ENCODE measurements at places on chromosomes 13 and 19. TPM values are rescaled to one million over a fixed set of nuclear protein-coding genes. Genes with fewer than 3 reads are reported as not detected.

Gene ZNF730
- total RNA-seq, result 1.3 TPM

Gene ZNF383
- 3.0 TPM for total RNA-seq

Gene LIN7B
- 1.4 TPM for total RNA-seq

Gene PSG2
- not detected for total RNA-seq

Gene ZNF610
- 1.7 TPM for total RNA-seq

Gene REXO1
- total RNA-seq, result 3.7 TPM

Gene GNG7
- total RNA-seq, result 0.64 TPM

Gene ELAVL3
- not detected for total RNA-seq

Gene ALOX5AP
- 0.25 TPM for total RNA-seq

Gene ZNF560
- total RNA-seq, result under 0.01 TPM

Gene TNFSF13B
- total RNA-seq, result 1.0 TPM

Gene ZNF649
- total RNA-seq, result 9.1 TPM

Gene BSPH1
- total RNA-seq, result not detected

Gene NXNL1
- not detected for total RNA-seq

Gene C1QTNF9
- not detected for total RNA-seq

Gene GZMM
- total RNA-seq, result not detected

DNA sequence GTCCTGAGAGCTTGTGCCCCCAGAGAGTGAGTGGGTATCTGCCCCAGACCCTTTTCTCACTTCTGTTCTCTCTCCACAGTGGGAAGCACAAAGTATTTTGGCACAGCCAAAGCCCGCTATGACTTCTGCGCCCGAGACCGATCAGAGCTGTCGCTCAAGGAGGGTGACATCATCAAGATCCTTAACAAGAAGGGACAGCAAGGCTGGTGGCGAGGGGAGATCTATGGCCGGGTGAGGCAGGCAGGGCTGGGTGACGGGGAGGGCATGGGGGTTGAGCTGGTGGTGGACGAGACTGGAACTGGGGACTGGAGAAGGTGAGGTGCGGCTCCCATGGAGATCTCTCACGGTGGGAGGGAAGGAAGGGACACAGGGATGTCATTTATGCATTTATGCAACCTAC lies 33.5 kb upstream of the ADGRE1 start:
- no peak for DNase-seq

GRCh38 chr13:49216334-49216733 lies 3.8 kb upstream of the MLNR start:
- no peak for DNase-seq

DNA sequence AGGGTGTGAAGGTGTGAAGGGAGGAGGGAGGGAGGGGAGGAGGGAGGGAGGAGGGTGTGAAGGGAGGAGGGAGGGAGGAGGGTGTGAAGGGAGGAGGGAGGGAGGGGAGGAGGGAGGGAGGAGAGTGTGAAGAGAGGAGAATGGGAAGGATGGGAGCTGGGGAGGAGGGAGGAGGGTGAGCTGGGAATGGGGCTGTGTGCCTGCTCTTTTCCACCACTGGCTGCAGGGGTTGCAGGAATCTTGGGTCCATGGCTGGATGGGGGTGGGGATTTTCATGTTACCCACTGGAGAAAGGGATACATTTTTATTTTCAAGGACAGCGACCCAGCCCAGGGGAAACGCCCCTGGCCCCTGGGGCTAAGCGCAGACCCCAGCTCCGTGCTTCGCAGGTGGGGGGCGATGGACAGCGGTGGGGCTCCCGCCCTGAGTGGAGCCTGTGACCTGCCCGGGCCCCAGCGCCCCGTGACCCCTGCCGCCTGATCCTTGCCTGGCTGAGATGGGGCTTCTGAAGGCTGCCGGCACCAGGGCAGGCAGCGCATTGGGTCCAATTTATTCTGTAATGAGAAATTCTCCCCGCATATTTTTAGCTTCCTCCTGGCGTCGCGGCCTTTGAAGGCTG lies 3.0 kb upstream of the EFNA2 start:
- no peak for DNase-seq

DNA sequence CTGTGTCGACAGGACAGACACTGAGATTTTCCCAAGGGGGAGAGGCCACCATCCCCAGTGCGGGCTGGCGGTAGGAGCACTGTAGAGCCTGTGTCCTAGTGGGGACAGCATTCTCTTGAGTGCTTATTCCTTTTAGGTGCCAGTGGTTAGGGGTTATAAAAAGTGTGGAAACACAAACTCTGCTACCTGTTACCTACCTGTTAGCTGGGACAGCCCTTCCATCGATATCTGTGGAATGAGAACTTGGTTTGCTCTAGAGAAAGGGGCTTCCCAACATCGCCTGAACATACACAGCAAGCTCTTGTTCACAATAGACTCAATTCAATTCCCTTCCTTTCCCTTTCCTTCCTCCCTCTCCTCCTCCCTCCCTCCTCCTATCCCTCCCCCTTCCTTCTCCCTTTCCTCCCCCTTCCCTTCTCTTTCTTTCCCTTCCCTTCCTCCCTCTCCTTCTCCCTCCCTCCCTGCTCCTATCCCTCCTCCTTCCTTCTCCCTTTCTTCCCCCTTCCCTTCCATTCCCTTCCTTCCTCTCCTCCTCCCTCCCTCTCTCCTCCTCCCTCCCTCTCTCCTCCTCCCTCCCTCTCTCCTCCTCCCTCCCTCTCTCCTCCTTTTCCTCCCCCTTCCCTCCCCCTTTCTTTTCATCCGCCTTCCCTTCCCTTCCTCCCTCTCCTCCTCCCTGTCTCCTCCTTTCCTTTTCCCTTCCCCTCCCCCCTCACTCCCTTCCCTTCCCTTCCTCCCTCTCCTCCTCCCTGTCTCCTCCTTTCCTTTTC lies 188.5 kb downstream of the URI1 start:
- no peak for DNase-seq

DNA sequence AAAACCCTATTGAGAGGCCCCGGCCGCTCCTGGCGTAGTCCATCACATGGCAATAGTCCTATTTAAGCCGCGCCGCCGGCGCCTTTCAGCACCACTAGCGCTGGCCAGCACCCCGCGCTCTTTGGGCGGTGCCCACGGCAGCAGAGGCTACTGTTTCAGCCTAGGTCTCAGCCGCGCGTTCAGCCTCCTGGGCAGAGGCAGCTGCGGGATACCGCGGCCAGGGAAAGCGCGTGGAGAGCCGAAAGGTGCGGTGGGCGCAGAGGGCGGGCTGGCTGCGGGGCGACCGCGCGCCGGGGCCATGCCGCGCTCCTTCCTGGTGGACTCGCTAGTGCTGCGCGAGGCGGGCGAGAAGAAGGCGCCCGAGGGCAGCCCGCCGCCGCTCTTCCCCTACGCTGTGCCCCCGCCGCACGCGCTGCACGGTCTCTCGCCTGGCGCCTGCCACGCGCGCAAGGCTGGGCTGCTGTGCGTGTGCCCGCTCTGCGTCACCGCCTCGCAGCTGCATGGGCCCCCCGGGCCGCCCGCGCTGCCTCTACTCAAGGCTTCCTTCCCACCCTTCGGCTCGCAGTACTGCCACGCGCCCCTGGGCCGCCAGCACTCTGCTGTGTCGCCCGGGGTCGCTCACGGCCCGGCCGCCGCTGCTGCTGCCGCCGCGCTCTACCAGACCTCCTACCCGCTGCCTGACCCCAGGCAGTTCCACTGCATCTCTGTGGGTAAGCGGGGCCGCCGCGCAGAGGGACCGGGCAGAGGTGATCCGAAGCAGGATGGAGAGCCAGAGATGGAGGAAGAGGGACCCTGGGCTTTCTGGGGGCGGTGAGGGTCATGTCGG lies at the start of gene GSX1:
Gene GSX1, plus strand, starts transcription at position 91 of the 826 bp plus-strand sequence. Its CDS starts 208 bp downstream, at position 299.
- DNase-seq, result peak; percentile 84

DNA sequence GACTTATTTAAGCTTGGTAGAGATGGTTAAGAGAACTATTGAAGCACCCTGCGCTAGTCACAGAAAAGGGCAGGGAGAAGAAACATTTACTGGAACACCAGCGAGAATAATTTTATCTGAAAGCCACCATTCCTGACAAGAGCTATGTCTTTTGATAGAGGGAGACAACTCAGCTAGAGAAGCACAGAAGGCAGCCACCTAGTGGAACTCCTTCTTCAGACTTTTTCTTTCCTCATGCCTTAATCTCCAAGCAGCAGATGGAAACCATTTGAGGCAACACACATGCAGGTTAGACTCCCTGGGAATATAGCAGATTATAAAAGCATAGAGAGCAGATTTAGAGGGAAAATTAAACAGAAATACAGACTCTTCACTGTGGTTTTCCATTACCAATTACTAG lies 813.4 kb downstream of the SLITRK6 start:
- no peak for DNase-seq

- DNase-seq, result no peak
Observed at GRCh38 chr13:79830426-79830825, 349.5 kb downstream of the NDFIP2 start.

- no peak for DNase-seq
Observed at GRCh38 chr13:49711218-49711863, 20.1 kb upstream of the EBPL start.

- DNase-seq, result no peak
Observed at GRCh38 chr19:17624314-17624991, 63.7 kb downstream of the UNC13A start.

DNA sequence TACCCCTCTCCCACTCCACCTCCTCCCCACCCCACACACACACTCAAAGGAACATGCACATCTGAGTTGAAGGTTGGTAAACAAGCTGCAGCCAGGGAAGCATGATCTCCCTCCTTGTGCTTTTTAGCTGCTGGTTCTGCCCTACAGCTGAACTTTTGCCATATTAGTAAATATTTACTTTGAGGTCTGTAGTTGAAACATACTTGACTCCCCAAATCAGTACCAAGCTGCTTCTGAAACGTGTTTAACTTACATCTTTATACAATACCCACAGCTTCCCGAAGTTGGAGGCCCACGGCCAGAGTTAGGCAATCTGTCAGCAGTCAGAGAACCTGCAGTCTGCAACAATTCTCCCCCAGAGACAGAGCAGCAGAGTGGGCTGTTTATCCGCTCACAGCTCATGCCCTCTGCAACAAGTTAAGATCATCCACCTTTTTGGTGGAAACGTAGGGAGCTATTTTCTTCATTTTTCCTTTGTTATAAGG lies 1.5 kb upstream of the PCDH20 start:
- DNase-seq, result no peak

DNA sequence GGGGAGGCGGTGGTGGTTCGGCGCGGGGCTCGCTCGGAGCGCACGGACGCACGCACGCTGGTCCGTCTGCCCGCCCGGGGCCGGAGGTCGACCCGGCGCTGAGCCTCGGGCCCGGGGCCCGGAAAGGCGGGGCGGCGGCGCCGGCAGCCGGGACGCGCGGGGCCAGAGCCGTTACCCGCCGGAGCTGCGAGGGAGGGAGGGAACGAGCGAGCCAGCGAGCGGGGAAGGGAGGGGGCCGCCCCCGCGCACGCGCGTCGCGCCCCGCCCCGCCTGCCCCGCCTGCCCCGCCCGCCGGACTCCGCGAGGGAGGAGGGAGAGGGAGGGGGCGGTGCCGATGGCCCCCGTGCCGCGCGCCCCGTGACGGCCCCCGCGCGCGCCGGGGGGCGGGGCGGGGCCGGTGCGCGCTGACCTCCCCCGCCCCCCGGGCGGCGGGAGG lies 15.0 kb downstream of the CIC start:
- DNase-seq, result no peak

GRCh38 chr13:30211745-30212144 lies 95.6 kb downstream of the KATNAL1 start:
- no peak for DNase-seq

DNA sequence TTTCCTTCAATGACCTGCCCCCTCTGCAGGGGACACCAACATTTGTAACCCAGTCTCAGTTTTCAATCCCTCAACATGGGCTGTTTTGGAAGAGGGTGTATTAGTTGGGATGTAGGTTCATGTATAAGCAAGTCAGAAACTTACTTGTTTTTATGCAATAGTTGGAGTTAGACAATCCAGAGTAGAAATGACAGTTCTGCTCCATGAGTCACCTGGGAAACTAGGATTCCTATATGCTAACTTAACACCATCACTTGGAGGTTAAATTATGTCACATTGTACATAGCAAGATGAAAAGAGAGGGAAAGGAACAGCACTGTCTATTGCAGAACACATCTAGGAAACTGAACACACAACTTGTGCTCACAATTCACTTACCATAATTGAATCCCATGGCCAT lies 436.4 kb downstream of the RFC3 start:
- no peak for DNase-seq

GRCh38 chr13:40422588-40423235 lies 243.7 kb downstream of the FOXO1 start:
- no peak for DNase-seq

- peak; percentile 63 for DNase-seq
Observed at GRCh38 chr19:58544591-58545285, 874 bp downstream of the TRIM28 start.

GRCh38 chr13:56907766-56908165 lies 233.0 kb upstream of the PRR20A start:
- DNase-seq, result no peak

DNA sequence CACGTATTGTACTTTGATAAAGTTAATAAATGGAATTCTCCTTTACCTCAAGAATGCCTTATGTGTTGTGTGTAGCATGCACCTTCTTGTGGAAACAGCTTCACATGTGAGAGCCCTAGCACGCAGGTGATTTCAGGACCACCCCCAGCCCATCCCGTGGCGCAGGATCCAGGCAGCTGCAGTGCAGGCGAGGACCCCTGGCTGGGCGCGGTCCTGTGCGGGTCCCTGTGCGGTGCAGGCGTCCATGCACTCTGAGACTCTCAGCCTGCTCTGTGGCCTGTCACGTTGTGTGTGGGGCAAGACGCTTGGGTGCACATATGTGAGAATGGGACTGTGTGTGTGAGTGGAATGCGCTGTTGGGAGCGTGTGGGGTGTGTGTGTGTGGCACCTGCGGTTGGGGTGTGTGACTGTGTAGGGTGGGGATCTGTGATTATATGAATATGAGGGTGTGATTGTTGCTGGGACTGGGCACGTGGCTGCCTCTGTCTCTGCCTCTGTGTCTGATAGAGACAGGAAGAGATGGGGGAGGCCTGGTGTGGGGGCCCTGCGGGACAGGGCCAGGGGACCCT lies 30.8 kb downstream of the WTIP start:
- DNase-seq, result no peak

GRCh38 chr13:34153428-34154180 lies 335.7 kb downstream of the RFC3 start:
- DNase-seq, result peak; percentile 19

DNA sequence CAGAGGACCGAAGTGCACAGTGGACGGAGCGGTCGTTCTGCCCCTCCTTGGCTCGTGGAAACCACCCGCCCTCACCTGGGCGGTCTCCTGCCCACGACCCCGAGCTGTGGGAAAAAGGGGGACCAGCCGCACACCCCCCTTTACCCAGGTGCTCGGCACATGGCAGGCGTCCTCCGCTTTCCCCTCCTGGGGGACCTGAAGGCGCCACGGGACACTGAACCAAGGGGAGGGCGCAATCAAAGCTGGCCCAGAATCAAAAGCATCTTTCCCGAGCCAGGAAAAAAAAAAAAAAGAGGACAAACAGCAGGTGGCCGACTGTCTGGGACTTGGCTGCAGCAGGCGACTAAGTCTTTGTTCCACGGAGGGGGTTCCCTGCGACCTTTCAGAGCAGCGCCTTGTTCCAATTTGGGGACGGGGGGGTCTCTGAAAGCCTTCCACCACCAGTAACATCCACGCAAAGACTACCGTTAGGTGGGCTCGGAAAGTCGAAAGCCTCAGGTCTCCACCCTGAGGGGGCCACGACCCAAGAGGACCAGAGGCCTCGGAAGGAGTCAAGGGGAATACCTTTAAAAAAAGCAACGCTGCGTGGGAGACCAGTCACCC lies 1.1 kb downstream of the MBD3 start:
- DNase-seq, result no peak

All from dermis microvascular lymphatic vessel endothelial cell (primary cell).